SJSA1 (cell line): ENCODE measurements at places on chromosomes 6 and 20. TPM values are rescaled to one million over a fixed set of nuclear protein-coding genes. Genes with fewer than 3 reads are reported as not detected.

- peak; percentile 41 for DNase-seq
Measured at GRCh38 chr6:136923116-136923953, 1.2 kb downstream of the SLC35D3 start.

- DNase-seq: no peak
Measured at GRCh38 chr6:107543567-107543966, 53.6 kb downstream of the SOBP start.

- DNase-seq: no peak
Measured at GRCh38 chr6:148415511-148416260, 73.0 kb downstream of the SASH1 start.

GRCh38 chr6:29887819-29888776, 54.2 kb upstream of the HLA-A start:
- peak; percentile 63 for DNase-seq

DNA sequence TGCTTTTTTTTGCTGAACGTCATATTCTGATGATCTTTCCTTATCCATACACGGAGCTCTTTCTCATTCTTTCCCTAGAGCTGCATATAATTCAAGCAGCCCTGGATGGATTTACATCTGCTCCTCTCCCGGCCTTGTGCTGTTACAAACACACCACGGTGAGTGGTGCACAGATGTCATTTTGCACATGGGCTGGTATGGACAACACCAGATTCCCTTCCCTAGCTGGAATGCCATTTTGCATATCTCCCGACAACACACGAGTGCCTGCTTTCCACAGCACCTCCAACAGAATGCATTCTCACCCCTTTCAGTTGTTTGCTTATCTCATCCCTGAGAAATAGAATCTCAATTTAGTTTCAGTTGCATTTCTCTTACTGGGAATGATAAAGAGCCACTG, 69.5 kb upstream of the AFDN start:
- DNase-seq: no peak

DNA sequence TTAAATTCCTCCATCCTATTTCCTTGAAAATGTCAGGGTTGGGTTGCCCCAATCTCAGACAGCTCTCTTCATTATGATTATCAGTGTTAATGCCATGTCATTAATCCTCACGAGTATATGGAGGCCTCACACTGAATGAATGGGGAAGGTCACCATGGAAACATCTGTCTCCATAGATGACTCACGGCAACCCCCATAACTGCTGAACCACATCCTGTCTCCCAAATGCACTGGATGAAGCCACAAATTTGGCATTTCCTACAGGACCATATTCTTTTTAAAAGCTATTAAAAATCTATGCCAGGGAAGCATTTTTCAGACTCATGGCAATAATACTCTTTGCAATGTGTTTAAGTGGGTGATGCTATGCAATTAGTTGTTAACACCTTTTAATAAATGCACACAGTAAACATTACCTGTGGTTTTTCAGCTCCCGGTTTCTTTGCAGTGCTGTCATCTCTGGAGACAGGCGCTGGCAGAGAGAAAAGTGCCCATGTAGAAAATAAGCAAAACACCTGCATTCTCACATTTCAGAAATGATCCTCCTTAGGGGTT, 80.1 kb upstream of the PTPRK start:
- peak; percentile 78 for DNase-seq

- DNase-seq: no peak
Measured at GRCh38 chr6:119466226-119466625, 116.7 kb upstream of the MAN1A1 start.

DNA sequence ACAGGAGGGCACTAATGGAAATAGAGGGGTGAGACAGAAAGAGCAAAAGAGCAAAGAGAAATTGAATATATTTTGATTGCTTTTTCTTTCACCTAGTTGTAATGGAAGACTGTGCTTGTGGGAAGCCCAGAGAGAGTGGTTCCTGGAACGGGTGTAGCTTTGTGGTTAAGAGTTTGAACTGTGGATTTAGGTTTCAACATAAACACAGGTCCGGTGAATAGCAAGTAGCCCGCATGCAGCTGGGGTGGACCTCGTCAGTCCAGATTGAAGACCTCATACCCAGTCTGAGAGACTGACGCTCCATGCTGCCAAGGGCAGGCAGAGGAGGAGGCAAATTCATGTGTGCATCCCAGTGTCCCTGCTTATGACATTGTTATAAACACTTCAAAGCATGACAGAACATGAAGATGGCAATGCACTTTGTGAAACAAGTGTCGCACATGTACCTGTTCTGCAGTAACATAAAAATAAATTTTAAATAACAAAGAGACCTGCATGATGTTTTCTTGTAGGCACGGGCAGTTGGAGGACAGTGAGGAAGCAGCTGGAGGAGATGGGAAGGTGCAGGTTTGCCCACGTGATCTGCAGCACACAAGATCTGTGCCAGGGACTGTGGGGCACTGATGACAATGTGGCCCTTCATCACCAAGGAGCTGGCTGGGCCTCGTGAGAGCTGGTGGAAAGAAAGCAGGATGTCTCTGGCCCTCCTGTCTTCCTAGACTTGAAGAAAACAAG, 220.5 kb upstream of the SSTR4 start:
- DNase-seq: no peak

DNA sequence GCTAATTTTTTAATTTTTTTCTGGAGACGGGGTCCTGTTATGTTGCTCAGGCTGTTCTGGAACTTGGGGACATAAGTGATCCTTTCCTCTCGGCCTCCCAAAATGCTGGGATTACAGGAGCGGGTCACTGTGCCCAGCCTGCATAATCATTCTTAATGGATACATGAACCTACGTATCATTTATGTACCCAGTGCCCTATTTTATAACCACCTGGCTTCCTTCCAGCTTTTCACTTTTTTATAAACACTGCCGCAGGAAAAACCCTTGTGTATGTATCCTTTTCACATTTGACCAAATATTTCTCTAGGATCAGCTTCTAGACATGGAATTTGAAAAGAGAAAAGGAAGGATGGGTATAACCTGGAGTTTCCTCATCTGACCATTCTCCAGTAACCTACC, 85.6 kb upstream of the RIN2 start:
- DNase-seq: no peak

DNA sequence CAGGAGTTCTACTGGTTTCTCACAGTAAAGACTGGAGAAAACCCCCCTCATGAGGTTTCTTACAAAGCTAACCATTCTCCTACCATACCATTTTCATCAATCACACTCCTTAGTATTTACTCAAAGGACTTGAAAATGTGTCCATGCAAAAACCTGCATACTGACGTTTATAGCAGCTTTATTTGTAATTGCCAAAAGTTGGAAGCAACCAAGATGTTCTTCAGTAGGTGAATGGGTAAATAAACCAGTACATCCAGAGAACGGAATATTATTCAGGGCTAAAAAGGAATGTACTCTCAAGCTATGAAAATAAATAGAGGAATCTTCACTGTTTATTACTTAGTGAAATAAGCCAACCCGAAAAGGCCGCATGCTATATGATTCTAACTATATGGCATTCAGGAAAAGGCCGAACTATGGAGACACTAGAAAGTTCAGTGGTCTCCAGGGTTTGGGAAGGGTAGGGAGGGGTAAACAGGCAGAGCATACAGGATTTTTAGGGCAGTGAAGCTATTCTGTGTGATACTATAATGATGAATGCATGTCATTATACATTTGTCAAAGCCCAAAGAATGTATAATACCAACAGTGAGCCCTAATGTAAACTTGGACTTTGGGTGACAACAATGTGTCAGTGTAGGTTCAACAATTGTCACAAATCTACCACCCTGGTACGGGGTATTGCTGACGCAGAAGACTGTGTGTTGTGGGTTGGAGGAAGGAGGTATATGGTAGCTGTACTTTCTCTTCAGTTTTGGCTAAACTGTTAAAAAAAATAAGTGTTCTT, 50.6 kb downstream of the SNX5 start:
- no peak for DNase-seq

DNA sequence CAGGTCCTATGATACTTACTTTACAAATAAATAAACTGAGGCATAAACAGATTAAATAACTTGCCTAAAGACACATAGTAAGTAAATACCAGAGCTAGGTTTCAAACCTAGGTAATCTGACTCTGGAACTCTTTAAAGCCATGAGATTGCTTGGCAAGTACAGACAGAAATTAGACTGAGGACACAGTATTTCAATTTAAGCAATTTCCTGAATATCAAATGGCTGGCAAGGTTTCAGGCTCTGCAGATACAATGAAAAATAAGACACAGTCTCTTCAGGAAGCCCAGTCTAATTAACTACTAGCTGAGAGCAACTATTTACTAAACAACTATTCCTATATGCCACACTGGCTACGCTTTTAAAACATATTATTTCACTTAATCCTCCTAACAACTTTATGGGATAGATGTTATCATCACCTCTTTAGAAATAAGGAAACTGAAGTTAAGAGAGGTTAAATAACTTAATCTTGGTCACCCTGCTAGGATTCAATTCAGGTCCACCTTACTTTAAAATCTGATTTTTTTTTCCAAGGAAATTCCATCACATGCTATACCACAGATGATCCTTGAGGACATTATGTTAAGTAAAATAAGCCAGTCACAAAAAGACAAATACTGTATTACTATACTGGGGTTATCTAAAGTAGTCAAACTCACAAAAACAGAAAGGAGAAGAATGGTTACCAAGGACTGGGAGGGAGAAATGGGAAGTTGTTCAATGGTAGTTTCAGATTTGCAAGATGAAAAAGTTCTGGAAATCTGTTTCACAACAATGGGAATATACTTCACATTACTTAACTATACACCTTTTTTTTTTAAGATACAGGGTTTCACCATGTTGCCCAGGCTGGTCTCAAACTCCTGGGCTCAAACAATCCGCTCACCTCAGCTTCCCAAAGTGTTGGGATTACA, 4.1 kb downstream of the TRPC4AP start:
- DNase-seq: no peak

- DNase-seq: no peak
Measured at GRCh38 chr6:135922746-135923145, 71.2 kb downstream of the PDE7B start.

Gene MAVS
- total RNA-seq: 14.4 and 21.5 TPM in 2 replicates

Gene DLL1
- total RNA-seq: 0.03 TPM in 1 of 2 replicates, not detected in the other

Gene FAM83D
- 71.4 and 85.6 TPM in 2 replicates for total RNA-seq

Gene HDGFL1
- not detected in 2 replicates for total RNA-seq

Gene UTRN
- total RNA-seq: 113 and 143 TPM in 2 replicates

Gene WFDC12
- not detected in 2 replicates for total RNA-seq

Gene MMP24
- 0.50 and 0.71 TPM in 2 replicates for total RNA-seq

Gene RRAGD
- not detected in 2 replicates for total RNA-seq

Gene SLC17A1
- total RNA-seq: not detected in 2 replicates
